ENCODE measurements at places on chromosomes 16 and 17.
A peak's percentile ranks its signal among the peaks of the same experiment; 100 is the strongest.

GRCh38 chr17:6514371-6514770 is 42.0 kb downstream of the PITPNM3 start:
- DNase-seq: no peak

DNA sequence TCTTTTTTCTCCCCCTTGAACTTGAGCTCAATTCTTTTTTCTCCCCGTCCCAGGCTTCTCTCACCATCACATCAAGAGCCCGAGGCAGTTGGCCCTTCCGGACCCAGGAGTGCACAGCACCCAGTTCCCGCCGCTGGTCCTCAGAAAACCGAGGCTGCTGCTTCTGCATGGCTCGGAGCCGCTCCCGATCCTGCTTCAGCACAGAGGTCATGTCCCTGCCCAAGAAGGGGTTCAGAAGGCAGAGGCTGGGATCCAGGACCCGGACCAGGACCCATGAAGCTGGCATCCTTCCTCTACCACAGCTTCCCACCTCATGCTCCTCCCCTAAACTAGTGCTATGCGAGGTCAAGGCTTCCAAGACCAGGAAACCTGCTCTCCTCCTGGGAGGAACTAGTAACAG is 10.5 kb downstream of the PER1 start:
- DNase-seq: no peak

- no peak for DNase-seq
These were observed 151.3 kb downstream of the RPTOR start for GRCh38 chr17:80695979-80696378.

GRCh38 chr17:57521606-57522005 is 223.5 kb downstream of the CCDC182 start:
- DNase-seq: no peak

DNA sequence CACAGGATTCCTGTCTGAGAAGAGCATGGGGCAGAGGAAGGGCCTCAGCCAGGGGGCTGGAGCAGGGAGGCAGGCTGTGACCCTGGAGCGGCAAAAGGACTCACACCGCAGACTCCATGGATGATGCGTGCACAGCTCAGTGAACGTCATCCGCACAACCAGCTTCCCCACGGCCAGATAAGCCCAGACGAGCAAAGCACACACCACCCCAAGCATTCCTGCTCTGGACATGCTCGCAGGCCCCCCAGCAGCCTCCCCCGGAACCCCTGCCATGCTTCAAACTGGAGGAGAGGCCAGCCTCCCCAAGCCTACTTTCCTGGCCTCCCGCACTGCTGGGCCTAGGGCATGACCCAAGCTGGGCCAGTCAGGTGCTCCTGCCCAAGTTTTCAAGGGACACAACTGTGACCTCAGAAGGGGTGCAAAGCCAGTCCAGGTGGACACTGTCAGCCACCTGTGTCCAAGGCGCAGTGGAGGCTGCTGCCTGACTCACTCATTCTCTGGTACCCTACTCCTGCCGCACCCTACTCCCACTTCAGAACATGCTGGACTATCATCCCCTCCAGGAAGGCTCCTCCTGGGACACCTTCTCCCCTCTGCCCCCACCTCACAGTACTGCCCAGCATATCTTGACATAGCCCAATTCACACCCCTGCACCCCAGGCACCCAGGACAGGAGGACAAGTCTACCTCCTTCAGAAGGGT is 4.8 kb downstream of the BCAR1 start:
- no peak for DNase-seq

- DNase-seq: no peak
These were observed 76.9 kb upstream of the GNG13 start for GRCh38 chr16:877242-878071.

DNA sequence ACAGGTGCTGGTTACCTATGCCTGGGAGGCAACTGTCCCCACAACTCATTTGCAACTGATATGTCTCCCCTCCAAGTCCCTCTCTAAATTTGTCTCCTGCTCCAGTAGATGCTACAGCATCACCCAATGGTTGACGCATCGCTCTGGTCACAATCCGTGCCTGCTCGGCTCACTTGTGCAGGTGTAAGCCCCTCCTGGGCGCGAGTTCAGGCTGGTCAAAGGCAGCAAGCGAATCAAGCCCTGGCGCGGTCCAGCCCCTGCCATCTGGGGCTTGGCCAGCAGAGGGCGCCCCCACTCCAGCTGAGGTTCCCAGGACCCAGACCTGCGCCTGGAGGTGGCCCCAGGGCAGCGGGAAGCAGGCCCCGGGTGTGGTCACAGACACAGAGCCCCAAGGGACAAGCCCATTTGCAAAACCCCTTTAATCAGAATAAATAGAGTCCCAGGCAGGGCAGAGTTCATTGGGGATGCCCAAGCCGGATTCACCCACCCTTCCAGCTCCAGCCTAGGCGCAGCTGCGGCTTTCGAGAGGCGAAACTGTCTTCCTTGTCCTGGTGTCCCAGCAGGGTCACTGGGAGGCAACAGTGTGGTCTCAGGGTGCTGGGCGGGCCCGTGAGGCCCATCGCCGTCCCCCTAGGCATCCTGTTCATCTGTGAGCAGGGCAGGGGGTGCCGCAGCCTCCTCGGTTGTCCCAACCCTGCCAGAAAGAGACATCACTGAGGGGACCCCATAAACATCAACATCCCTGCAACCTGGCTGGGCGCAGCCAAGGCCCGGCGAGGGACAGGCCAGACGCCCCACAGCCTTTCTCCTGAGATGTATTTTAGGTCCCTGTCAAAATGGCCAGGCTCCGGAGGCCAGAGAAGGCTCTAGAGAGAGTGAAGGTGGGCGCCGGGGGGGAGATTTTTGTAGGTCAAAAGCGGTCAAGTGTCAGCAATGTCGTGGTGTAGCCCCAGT is 15.8 kb downstream of the TMC6 start:
- peak; percentile 85 for DNase-seq

DNA sequence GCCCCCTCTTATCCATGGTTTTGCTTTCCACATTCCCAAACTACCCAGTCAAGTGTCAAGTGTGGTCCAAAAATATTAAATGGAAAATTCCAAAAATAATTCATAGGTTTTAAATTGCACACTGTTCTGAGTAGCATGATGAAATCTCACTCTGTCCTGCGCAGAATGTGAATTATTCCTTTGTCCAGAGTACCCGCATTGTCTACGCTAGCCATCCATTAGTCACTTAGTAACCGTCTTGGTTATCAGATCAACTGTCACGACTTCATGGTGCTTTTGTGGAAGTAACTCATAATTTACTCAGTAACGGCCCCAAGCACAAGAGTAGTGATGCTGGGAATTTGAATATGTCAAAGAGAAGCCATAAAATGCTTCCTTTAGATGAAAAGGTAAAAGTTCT is 94.9 kb downstream of the SLC39A11 start:
- no peak for DNase-seq

DNA sequence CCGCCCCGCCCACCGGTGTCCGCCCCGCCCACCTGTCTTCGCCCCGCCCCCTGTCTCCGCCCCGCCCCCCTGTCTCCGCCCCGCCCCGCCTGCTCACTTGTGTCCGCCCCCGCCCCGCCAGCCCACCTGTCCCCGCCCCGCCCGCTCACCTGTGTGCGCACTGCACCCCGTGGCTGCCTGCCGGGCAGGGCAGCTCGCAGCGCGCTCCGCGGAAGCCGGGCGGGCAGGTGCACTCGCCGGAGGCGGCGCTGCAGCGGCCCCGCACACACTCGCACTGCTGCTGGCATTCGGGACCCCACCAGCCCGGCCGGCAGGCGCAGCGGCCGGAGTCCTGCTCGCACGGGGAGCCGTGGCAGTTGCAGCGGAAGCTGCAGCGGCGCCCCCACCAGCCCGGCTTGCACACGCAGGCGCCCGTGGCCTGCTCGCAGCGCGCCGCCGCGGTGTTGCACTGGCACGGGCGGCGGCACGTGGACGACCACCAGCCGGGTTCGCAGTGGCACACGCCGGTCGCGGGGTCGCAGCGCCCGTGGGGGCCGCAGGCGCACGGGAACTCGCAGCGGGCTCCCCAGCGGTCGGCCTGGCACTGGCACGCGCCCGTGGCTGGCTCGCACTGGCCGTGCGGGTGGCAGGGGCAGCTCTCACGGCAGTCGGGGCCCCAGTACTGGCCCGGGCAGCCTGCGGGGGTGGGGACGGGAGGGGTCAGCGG is 2.1 kb downstream of the SCARF1 start:
- peak; percentile 96 for DNase-seq

DNA sequence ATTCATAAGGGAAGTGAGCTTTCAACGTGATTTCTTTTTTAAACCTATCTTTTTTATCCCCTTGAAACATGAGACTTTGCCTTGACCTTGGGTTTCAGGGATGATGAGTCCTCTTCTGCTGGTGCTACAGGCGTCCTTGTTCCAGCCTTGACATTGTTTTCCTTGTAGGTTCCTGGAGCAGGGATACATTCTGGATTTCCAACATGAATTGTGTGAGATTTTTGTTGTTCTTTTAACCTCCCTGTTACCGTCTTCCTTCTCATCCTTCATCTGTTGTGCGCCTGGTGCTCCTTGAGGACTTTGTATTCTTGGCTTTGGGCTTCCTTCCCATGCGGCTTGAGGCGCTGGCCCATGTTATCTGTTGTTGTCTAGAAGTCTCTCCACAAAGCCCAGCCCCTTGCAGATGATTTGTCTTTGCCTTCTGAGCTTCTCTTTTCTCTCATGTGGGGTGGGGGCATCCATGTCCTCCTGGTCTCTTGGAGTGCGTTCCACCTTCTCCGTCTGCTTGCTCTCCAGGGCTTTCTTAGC is 283.6 kb downstream of the SNX29 start:
- no peak for DNase-seq

DNA sequence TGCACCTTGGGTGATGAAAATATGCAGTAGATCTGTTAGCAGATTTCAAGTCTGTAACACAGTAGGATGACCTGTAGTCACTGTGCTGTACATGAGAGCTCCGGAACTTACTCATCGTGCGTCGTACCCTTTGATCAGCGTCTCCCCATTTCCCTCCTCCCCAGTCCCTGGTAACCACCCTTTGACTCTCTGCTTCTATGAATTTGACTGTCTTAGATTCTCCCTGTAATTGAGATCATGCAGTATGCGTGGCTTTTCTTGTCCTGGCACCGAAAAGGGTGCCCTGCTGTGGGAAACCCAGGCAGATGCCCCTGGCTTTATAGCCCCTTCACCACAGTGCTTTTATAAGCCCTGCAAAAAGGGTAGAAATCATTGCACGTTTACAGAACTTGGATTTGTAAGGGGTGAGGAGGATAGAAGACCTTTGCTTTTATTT is 20.5 kb downstream of the CLEC16A start:
- DNase-seq: no peak

DNA sequence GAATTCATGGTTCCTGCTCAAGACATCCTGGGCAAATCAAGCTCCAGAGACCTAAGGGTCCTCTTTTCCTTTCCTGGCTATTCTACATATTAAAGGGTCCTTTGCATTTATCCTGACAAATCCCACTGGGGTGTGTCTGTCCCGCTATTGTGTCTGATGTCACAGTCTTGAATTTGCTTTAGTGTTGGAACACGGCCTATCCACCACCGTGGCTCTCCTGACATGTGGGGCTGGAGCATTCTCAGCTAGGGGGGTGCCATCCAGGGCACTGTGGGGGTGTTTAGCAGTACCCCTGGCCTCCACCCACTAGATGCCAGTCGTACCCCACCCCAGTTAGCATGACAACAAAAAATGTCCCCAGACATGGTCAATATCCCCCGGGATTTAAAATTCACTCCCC is 92.9 kb downstream of the IRF8 start:
- no peak for DNase-seq

- peak; percentile 99 for DNase-seq
These were observed at the start of gene SKA2 for GRCh38 chr17:59154721-59155438. Gene SKA2 (minus strand): TSS chr17:59155186. CDS start chr17:59155163, 23 bp downstream.

DNA sequence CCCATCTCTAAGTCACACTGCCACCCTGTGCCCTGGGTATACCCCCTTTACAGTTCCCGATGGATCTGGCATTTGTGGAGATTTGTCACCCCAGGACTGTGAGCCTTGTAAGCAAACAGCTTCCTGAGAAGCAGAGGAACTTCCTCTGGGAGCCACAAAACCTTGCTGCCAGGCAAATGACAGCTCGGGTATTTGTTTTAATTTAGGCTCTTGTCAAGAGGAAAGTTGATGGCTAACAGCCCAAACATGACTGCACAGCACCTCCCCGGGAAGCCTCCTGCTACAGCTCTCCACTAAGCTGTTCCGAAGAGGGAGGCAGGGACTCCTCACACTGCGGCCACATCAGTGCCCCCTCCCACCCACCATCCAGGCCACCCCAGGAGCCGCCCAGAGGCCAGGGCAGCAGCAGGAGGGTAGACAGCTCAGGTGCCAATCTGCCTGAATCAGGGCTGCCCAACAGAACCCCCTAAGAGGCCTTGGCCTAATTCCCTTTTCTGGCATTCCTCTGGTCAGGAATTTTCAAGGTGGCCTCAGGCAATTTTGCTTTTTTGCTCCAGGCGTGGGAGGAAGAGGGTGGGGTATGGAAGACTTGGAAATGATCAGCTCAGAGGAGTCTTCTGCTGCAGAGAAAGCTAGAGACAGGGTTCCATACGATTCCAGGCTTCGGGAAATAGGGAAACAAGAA is 2.6 kb downstream of the ABR start:
- no peak for DNase-seq

DNA sequence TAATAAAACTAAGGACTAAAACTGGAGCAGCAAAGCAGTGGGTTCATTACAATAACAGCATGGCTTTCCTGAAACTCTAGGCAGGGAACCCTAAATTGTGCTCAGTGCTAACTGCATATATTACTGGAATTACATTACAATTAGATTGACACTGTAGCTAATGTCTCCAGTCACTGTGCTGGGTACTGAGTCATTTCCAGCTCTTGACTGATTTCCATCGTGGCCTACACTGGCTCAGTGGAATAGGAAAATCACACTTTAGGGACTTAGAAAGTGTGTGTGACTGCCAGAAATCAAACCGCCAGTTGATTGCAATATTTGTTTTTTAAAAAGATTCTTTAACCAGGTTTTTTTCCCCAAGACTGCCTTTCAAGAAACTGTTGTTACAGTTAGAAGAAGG is 1447.4 kb upstream of the GOT2 start:
- DNase-seq: no peak

- no peak for DNase-seq
These were observed 116.6 kb downstream of the MRTFB start for GRCh38 chr16:14187517-14188338.

GRCh38 chr17:50219342-50219741 is 17.9 kb upstream of the COL1A1 start:
- DNase-seq: no peak

GRCh38 chr16:24853830-24854229 is 8.1 kb downstream of the SLC5A11 start:
- DNase-seq: peak; percentile 28

DNA sequence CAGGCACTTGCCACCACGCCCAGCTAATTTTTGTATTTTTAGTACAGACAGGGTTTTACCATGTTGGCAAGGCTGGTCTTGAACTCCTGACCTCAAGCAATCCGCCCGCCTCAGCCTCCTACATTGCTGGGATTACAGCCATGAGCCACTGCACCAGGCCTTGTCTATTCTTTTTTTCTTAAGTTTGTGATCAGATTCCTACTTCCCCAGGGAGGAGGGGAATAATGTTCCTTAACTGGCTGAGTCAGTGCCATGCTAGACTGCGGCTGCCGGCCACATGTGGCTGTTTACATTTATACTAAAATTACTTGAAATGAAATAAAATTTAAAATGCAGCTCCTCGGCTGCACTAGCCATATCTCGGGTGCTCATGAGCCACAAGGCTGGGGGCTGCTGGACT is 27.8 kb upstream of the USP36 start:
- DNase-seq: no peak

- no peak for DNase-seq
These were observed 480.1 kb downstream of the SOX9 start for GRCh38 chr17:72600934-72601333.

- DNase-seq: no peak
These were observed 245.2 kb upstream of the MAF start for GRCh38 chr16:79845734-79846135.

- DNase-seq: peak; percentile 89
These were observed 39.2 kb downstream of the ZNF778 start for GRCh38 chr16:89256651-89257254.
